ENCODE measurements at places on chromosomes 5 and 9.

- no peak for DNase-seq
Observed at GRCh38 chr9:22102146-22103053, 93.3 kb upstream of the CDKN2B start.

GRCh38 chr5:79074641-79075040 is 5.1 kb downstream of the BHMT2 start:
- peak; percentile 19 for DNase-seq

GRCh38 chr5:98770911-98771322 is 2.5 kb upstream of the RGMB start:
- no peak for DNase-seq

DNA sequence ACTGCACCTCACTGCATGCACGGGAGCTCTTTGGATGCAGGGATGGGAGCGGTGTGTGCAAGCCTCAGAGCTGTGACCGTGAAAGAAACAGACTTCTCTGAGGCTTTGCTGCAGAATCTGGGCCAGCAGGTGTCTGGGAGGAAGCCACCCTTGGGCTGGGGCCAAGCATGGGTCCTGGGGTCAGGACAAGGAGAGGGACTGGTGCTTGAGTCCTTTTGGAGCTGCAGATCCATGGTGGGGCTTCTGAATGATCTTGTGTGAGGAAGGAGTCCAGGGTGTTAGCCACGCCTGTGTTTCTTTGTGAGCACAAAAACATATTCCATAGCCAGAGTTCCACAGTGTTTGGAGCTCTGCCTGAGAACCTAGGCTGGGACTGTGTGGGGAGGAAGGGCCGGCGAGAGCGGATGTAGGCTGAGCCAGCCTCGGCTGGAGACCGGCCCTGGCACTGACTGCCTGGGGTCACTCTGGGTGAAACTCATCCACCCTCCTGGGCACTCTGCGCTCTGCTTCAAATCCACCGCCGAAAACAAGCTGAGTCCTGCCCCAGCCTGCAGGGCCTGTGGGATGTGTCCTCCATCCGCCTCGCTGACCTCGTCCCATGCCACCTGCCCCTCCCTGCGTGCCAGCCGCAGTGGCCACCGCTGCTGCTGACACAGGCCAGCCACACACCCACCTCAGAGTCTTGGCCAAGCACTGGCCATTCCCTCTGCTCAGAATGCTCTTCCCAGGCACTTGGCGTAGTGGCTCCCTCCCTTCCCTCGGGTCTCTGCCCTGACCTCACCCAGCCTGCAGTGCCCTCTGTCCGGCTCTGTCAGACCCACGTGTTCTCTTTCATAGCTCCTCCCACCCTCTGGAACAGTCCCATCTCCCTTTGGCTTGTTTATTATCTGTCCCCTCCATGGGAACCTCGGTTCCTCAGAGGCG is 26.7 kb downstream of the ERGIC1 start:
- peak; percentile 87 for DNase-seq

DNA sequence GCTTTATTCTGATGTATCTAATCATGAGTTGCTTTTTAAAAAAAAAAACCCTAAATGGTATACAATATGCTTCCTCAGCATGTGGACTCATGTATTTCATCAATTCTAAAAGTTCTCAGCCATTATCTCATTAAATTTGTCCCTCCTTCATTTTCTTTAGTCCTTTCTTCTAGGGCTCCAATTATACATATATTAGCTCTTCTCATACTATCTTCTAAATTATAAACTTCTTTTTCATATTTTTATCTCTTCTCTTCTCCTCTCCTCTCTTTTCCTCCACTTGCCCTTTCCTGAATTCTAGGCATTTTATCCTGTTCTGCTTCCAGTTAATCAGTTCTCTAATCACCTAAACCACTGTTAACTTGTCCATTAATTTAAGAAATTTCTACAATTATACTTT is 55.0 kb upstream of the IL33 start:
- no peak for DNase-seq

- no peak for DNase-seq
Observed at GRCh38 chr5:124034083-124034700, 522.2 kb downstream of the CSNK1G3 start.

DNA sequence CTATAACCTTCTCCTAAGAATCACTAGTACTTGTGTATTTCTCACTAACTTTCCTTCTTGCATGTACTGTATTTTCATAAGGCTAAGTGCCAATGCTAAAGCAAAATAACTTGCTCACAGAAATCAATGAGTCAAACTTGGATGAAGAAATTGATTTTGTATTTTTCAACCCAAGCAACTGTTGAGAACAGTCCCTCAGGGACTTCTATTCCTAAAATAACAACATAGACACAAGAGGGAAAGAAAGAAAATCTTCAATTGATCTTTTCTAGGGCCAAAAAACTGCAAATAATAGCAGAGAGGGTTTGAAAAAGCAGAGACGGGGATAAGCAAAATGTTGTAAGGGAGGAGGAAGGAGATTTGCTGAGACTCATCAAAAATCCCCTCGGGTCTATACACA is 69.8 kb downstream of the HABP4 start:
- no peak for DNase-seq

DNA sequence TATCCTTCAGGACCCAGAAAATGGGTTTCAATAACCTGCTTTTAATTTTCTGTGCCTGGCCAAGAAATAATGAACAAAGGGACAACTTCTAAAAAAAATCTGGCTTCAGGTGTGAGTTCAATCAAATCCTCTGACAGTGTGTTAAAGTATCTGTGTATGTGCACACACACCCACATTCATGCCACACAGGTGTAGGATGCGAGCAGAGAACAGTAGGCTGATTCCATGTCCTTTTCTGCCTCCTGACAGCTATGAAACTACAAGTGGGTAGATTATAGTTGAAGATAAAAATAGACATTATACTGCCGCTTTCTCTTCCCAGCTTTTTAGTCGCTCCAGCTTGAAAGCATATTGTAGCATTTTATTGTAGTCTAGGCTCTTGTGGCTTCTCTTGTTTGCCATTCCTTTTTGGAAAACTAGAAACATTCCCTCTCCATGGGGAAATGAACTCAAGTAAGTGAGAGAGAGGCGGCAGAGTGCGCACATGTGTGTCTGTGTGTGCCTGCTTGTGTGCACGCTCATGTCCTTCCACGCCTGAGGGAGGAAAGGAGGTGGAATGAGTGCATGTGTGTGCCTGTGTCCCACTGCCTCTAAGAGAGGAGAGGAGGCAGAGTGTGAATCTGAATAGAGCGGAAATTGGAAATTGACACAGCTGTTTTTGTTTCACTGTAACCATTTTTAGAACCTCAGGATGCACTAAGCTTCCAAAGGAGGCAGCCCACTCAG is 273.0 kb downstream of the ELAVL2 start:
- DNase-seq = no peak

- DNase-seq = no peak
Observed at GRCh38 chr5:134418958-134419357, 7.3 kb upstream of the CDKN2AIPNL start.

- DNase-seq = peak; percentile 82
Observed at GRCh38 chr9:124011460-124012301, at the start of gene LHX2. Gene LHX2 (plus strand): TSS chr9:124011768. CDS start chr9:124012349, 581 bp downstream.

GRCh38 chr9:131552030-131552429 is 6.7 kb downstream of the PRRT1B start:
- no peak for DNase-seq

DNA sequence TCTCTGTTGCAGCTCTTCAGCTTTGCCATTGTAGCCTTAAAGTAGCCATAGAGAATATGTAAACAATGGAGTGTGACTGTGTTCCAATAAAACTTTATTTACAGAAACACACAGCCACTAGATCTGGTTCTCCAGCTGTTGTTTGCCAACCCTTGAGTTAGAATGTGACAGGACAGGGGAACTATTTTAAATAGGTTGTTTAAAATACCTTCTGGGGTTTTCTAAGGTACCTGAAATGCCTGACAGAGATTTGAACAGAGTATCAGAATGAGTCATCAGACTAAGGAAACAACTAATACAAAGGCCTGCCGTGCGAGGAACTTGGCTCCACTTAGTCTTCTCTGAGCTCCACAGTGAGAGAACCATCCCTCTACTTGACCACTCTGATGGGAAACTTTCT is 85.4 kb downstream of the HSD17B4 start:
- no peak for DNase-seq

DNA sequence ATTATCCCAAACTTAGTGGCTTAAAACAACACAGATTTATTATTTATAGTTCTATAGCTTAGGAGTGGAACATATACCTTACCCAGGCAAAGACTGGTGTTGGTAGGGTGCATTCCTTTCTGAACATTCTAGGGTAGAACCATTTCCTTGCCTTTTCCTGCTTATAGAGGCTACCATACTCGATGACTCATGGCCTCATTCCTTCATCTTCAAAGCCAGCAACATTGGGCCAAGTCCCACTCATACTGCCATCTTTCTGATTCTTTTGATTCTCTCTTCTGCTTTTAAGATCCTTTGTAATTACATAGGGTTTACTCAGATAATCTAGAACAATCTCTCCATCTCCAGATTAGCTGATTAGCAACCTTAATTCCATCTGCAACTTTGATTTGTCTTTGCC is 452.7 kb upstream of the KLF4 start:
- no peak for DNase-seq

DNA sequence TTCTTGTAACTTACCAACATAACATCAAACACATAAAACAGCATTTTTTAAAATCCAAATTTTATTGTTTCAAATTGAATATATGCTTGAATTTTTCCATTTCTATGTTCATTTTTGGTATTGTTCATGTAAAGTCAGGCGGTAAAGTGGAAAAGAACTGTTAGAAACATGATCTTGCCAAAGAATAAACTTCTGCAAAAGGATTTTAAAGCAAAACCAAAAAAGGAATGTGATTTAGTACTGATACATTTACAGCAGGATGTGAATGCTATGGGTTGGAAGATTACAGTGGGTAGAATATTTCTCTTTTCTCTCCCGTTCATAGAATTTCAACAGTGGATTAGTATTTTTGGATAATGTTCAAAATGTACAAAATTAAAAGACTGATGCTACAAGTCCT is 277.2 kb upstream of the MPDZ start:
- DNase-seq = no peak

GRCh38 chr5:10674582-10674981 is 86.5 kb downstream of the DAP start:
- no peak for DNase-seq

GRCh38 chr5:175800656-175801081 is 70.7 kb upstream of the CPLX2 start:
- no peak for DNase-seq

DNA sequence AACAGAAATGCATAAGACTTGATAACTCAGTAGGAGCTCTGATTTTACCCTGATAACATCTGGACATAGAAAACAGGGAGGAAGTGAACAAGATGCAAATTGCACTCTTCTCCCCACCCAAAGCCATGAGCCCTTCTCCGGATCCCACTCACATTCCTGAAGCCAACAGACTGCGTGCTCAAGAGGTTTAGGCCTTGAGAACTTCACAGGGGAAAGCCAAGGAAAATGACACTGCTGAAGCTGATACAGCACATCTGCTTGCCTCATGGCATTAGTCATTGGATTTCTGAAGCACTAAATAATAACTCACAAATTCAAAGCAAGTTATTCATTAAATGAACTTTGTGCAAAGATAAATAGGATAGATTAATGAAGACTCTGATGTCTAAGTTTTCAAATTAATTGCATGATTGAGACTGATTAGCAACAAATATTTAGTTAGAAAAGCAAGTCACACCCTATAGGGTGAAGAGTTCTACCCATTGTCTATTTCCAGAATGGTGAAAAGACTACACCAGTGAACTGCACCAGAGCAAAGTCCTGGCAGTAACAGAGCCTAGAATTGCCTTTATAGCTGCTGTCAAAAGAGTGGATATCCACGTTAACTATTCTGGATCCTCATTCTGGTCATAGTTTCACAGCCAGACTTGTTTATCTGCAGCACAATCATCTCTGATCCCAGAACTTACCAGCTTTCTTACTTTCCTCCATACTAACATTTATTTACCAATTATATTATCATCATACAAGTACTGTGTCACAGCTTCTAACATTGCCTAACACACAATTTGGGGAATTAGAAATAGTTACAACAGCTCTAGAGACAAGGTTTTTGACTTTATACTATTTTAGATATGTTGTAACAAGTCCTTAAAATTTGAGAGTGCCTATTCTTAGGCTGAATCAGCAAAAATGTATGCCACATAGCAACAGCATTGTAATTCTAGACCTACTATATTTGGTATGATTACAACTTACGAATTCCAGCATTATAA is 432.1 kb upstream of the RGMB start:
- DNase-seq = peak; percentile 86

DNA sequence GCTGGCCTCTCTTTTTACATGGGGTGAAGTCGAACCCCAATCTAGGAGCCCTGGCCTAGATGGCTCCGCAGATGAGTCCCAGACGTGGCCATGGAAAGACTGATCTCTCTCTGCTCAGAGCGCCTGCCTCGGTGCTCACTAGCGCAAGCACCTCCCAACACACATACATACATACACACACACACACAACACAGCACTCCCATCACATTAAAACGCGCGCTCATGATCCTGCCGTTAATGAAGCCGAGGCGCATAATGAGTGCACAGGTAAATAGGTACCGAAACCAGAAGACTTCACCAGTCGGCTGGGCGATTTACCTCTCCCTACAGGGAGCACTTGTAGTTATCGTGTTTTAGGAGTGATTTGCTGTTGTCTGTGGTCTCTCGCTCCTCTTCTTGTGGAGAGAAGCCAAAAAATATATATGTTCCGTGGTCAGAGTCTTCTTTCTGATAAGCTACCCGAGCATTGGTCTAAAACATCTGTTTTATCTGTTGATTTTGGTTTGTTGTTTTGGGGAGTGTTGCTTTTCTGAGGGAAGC is 207.7 kb downstream of the MEF2C start:
- no peak for DNase-seq

GRCh38 chr5:136032564-136032963 is 3.8 kb downstream of the TGFBI start:
- peak; percentile 68 for DNase-seq

DNA sequence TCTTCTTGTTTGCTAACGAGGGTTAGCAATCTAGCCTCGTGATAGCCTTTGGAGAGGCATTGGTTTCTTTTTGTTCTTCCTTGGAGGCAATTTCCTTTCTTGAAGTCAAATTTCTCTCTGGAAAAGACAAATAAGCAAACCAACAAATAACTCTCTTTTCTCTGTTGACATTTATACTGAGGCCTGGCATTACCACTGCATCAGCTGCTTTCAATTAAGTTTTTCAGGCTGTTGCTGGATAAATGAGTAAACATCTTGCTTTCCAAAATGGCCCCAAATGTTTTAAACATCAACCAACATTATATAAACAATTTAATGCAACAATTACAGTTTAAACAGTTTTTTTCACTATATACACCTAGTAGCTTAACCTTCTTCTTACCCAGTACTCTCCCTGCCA is 264.4 kb downstream of the HTR1A start:
- no peak for DNase-seq

- peak; percentile 8 for DNase-seq
Observed at GRCh38 chr5:101679816-101680215, 616.3 kb downstream of the SLCO4C1 start.

GRCh38 chr5:53431665-53432064 is 48.8 kb upstream of the FST start:
- peak; percentile 12 for DNase-seq

DNA sequence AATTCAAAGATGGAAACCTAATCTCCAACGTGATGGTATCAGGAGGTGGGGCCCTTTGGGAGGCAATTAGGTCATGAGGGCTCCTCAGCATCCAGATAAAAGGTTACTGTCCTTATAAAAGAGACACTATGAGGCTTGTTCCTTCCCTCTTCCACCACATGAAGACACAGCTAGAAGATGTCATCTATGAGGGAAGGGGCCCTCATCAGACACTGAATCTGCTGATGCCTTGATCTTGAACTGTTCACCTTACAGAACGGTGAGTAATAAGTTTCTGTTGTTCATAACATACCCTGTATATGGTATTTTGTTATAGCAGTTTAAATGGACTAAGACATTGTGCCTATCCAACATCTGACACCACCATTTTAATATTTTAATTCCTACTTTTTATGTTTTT is 19.7 kb upstream of the CCNH start:
- no peak for DNase-seq

GRCh38 chr5:7805379-7805778 is 45.6 kb downstream of the CFAP90 start:
- DNase-seq = no peak

All from GM03348 (cell line).